H54 (cell line): ENCODE measurements at places on chromosomes 11 and 22.

DNA sequence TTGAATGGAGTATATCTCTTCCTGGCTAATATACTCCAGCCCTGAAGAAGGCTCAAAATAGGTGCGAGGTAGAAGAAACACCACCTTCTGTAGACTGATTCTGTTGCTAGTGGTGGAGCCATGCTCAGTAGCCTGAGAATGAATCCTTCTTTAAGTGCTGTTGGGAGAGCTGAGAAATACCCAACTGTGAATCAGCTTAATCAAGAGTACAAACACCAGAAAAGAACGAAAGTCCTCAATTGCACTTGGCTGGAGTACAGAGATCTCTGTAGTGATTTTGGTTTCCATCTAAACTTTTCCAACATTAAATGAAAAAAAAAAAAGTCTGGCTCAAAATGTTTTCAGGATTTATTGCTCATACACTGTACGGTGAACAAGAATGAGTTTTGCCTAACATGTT lies 619.1 kb downstream of the METTL15 start:
- DNase-seq: no peak

- DNase-seq: no peak
Measured at GRCh38 chr22:22943521-22944267, 56.1 kb downstream of the IGLL5 start.

DNA sequence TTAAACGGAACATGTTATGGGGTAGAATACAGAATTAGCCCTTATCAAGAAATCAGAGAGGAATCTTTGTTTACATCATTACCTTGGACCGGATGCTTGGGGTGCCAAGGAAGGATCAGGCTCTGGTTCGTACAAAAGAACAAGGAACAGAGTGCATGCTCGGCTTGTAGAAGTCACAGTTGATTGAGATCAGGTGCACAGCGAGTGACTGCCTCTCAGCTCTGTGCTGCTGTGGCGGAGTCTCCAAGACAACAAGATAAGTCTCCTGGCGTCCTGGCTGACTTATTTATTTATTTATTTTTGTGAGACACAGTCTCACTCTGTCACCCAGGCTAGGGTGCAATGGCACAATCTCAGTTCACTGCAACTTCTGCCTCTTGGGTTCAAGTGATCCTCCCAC lies 31.8 kb downstream of the GLB1L2 start:
- DNase-seq: no peak

DNA sequence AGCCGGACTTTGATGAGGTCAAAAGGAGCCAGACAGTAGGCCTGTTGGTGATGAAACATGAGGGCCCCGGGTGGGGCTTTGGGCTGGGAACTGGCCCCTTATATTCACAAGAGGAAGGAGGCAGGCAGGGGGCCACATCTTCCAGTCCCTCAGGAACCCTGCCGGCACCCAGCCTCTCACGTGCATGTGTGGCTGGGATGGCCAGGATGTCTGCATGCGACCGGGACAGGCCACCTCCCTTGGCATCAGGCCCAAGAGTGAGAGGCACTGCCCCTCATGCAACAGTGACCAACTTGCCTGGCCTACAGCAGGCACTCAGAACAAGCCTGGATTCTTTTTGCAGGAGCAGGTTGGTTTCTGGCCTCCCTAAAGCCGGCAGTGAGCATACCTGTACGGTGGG lies 5.4 kb downstream of the SLC25A45 start:
- DNase-seq: no peak

GRCh38 chr11:102575012-102575411 lies 44.5 kb upstream of the MMP7 start:
- no peak for DNase-seq

- DNase-seq: no peak
Measured at GRCh38 chr11:102695201-102695600, 10.4 kb downstream of the MMP27 start.

- DNase-seq: peak; percentile 69
Measured at GRCh38 chr11:59755701-59756557, 753 bp downstream of the STX3 start.

DNA sequence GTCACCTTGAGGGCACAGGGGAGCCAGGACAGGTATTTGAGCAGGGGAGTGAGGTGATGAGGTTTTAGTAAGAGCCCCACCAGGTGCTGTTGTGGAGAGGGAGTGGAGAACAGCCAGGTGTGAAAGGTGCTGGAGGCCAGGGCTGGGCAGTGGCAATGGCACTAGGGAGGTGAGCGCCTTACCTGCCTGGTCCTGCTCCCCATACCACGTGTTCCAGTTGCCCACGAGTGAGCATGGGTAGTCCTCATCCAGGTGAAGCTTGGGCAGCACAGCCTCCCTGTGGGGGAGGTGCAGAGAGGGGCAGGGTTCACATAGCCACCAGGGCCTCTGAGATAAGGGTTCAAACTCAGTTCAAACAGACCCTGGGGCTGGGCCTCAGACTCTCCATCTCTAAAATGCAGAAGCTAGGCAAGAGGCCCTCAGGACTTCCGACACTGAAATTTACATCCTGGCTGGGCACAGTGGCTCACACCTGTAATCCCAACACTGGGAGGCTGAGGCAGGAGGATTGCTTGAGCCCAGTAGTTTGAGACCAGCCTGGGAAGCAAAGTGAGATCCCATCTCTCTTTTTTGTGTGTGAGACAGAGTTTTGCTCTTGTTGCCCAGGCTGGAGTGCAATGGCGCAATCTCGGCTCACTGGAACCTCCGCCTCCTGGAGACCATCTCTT lies 11.8 kb downstream of the NIPSNAP1 start:
- DNase-seq: no peak

GRCh38 chr11:91773090-91773489 lies 451.5 kb upstream of the FAT3 start:
- no peak for DNase-seq

DNA sequence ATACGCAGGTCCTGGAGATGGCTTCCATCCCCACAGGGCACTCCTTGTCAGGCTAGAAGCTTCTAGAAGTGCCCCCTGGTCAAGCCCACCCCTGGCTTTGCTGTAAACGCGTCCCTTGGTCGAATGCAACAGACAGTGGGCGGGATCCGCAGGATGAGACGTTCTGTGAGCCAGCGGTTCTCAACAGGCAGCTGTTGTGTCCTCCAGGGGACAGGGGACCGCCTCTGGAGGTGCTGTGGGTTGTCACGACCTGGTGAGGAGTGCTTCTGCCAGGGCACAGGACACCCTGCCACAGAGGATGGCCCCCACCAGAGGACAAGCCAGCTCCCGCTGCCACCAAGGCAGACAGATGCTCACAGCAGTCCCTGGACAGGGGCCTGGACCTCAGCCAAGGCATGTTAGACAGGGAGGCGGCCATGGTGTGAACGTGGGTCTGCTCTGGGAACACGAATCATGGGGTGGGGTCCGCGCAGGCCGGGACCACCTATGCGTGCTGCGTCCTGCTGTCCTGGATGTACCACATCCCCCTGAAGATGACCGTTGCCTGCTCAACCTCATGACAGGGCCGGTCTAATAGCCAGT lies 11.7 kb downstream of the CRELD2 start:
- DNase-seq: no peak
